Mucosa of gallbladder (tissue), 1 donor: ENCODE measurements at places on chromosomes 13 and 19. TPM values are rescaled to one million over a fixed set of nuclear protein-coding genes. Genes with fewer than 3 reads are reported as not detected.
A peak's percentile ranks its signal among the peaks of the same experiment; 100 is the strongest.

- no peak for DNase-seq
Observed at GRCh38 chr19:18904334-18905057, 8.5 kb upstream of the CERS1 start.

DNA sequence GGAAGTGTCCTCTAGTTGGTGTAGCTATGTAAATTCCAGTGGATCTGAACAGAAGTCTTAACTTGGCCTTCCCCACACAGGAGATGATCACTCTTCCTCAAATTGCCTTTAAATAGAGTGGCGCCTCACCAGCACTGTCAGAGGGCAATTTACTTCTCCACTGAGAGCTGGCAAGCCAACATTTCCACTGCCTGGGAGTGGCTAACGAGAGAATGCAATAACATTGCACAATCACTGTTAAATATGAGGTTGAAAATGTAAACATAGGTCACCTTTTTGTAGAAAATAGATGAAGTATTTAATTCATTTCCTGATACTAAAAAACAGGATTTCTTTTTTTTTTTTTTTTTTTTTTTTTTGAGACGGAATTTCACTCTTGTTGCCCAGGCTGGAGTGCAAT is 55.4 kb upstream of the UBL3 start:
- DNase-seq = peak; percentile 61

- no peak for DNase-seq
Observed at GRCh38 chr13:80336370-80336769, 4.6 kb downstream of the SPRY2 start.

DNA sequence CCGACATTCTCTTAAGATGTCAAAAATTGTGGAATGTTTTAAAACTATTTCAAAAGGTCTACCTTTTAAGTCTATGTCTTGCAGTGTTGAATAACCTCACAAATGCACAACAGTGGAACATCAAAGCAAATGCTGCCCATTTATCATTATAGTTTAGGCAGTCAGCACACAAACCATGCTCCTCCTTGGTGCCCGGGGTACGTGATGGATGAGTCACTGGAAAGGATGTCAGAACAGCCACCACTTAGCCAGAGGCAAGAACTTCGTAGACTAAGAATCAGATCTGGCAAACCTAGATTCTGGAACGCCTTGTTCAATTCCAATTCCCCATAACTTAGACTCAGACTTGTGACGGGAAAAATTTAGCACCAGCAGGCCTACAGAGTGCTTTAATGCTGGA is 343.6 kb downstream of the FGF9 start:
- DNase-seq = no peak

- no peak for DNase-seq
Observed at GRCh38 chr19:6100284-6100915, 9.9 kb downstream of the RFX2 start.

- DNase-seq = no peak
Observed at GRCh38 chr13:75740031-75740430, 103.9 kb downstream of the LMO7 start.

SERPINE3 gene
- not detected for total RNA-seq
